Left ventricle myocardium inferior (tissue), 1 donor: ENCODE measurements at places on chromosomes 7 and 10. TPM values are rescaled to one million over a fixed set of nuclear protein-coding genes. Genes with fewer than 3 reads are reported as not detected.

Gene RPA3
- total RNA-seq: 21.1 TPM

Gene TLX1
- not detected for total RNA-seq

- DNase-seq: no peak
Measured at GRCh38 chr10:35675846-35676245, 33.8 kb upstream of the FZD8 start.

DNA sequence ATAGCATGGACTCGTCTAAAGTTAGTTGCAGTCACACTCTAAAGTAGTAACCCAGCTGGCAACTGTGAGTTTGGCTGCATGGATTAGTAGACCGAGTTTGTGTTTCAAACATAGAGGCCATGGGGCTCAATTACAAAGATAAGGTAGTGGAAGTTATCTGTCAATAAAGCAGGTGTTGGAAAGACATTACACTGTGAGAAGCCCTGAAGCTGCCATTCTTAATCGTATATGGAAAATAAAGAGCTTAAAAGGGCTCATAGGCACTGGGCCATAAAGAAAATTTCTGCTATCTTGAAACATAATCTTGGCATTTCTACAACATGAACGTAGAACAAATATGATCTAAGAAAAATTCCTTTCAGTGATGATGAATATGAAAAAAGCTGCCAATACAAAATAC lies 837.7 kb downstream of the REEP3 start:
- DNase-seq: no peak

- no peak for DNase-seq
Measured at GRCh38 chr7:70870349-70870748, 261.6 kb upstream of the GALNT17 start.

Gene FEZF1
- total RNA-seq: not detected

GRCh38 chr7:20350996-20351692 lies 20.4 kb downstream of the ITGB8 start:
- no peak for DNase-seq

DNA sequence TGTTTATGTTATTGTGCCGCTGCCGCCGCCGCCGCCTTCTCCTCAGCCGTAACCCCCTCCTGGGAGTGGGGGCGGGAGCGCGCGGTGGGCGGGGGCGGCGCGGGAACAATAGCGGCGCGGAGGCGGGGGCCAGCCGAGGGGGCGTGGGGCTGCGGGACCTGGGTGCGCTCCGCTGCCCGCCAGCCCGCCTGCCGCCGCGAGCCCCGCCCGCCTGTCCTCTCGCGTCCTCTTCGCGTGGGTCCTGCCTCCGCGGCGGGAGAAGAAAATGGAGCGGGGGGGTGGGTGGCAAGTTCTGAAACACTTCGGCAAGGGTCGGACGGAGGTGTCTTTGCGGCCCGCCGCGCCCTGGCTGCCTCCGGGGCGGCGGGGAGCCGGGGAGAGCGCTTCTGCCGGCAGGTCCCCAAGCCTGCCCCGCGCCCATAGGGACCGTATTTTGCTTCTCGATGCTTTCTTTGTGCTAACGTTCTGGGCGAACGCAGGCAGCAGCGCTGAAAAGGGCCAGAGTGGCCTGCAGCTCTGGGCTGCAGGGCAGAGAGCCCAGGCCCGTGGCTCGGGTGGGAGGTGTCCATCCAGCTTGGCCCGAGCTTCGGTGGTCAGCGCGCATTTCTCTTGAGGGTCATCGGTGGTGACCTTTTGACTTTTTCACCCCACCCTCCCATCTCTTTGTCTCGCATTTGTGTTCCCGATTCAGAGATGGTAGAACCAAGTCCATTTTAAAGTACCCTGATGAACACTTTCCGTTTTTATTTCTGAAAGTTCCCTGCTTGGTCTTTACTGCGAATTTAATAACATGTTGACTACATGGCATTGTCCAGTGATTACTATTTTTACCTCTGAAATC lies 613 bp downstream of the MAPK8 start:
- peak; percentile 73 for DNase-seq
